ENCODE measurements at places on chromosomes 5 and 9.

- DNase-seq, result no peak
These were observed 25.2 kb upstream of the FOCAD start for GRCh38 chr9:20658677-20659473.

DNA sequence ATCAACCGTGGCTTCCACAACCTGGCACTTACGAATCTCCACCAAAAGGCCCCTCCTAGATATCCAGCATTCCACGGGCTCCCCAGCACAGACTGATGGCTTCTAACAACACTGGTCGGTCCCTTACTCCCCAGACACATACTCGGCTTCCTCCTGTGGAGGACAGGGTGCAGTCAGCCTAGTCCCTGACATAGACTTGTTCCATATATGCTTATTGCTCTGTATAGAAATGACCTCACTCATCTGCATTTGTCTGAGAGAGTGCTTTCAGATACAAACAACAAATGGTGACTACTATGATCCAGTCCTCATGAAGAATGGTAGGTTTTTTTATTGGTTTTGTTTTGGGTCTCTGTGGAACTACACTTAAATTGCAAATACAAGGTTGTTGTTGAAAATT is 72.4 kb downstream of the TMEM215 start:
- DNase-seq, result no peak

- no peak for DNase-seq
These were observed 314.1 kb upstream of the PANK3 start for GRCh38 chr5:168893283-168893682.

GRCh38 chr5:3584724-3585531 is 10.7 kb upstream of the IRX1 start:
- no peak for DNase-seq

- DNase-seq, result no peak
These were observed 49.7 kb upstream of the GLDC start for GRCh38 chr9:6695121-6695814.

- DNase-seq, result no peak
These were observed 39.7 kb downstream of the FABP6 start for GRCh38 chr5:160269017-160269416.

DNA sequence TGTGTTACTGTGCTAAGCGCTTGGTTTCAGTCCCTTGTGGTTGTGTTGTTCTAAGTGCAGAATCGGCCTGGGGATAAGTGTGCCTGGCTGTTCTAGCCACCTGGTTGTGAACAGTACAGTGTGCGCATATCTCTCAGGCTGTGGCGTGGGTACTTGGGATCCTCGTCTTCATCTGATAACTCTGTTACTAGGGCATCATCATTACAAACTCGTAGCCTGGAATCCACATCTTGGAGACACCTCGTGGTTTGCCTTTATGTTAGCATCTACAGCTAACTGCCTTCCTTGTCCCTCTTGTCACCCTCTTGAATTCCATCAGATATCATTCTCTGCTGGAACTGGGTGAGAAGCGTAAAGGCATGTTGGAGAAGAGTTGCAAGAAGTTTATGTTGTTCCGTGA is 41.5 kb downstream of the SPTAN1 start:
- no peak for DNase-seq

DNA sequence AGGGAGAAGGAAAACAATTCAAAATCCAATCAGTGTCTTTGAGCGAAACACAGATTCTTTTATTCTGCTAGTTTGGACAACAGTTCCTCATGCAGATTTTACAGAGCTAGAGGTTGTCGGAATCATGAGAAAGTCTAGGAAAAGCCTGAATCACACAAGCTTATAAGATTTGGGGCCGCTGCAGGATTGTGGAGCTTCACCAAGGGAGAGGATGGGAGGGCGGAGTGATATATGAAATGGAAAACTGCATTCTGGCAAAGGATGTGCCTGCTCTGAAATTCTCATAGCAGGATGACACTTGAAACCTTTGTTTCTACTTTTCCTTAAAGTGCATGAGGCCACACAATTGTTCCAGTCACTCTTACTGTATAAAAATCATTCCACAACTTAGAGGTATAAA is 134.3 kb downstream of the OR2K2 start:
- no peak for DNase-seq

GRCh38 chr9:120583958-120584369 is 4.0 kb upstream of the CDK5RAP2 start:
- DNase-seq, result peak; percentile 38

DNA sequence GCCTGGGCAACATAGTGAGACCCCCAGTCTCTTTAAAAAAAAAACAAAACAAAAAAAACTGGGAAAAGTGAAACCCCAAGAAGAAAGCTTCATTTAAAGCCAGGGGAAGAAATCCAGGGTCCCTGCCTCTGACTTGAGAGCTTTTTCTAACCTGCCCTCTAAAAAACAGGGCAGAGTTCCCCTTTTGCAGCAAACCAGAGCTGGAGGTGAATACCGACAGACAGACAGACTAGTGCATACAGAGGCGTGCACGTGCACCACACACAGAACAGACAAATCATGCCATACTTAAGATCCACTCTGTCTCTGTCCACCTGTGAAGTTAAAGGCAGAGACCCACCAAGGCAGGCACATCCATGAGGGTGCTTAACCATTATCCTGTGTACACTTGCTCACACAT is 11.7 kb upstream of the AQP3 start:
- DNase-seq, result no peak

DNA sequence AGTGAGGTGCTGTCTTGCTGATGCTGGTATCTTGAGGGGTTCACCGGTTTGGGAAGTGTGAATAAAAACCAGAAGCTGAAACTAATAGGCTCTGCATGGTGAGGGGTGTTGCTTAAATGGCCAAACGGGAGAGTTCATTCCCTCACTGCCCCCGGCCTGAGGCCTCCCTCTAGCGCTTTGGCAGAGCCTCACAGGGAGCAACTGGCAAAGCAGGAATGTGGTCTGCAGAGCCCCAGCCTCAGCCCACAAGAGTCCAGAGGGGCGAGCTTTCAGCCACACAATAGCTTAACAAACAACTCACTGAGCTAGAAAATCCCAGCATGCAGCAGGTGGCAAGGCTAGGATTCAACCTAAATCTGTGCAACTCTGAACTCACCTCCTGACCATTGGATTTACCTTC is 234.8 kb downstream of the MED10 start:
- DNase-seq, result no peak

GRCh38 chr9:137000177-137000930 is 4.0 kb upstream of the CLIC3 start:
- no peak for DNase-seq

DNA sequence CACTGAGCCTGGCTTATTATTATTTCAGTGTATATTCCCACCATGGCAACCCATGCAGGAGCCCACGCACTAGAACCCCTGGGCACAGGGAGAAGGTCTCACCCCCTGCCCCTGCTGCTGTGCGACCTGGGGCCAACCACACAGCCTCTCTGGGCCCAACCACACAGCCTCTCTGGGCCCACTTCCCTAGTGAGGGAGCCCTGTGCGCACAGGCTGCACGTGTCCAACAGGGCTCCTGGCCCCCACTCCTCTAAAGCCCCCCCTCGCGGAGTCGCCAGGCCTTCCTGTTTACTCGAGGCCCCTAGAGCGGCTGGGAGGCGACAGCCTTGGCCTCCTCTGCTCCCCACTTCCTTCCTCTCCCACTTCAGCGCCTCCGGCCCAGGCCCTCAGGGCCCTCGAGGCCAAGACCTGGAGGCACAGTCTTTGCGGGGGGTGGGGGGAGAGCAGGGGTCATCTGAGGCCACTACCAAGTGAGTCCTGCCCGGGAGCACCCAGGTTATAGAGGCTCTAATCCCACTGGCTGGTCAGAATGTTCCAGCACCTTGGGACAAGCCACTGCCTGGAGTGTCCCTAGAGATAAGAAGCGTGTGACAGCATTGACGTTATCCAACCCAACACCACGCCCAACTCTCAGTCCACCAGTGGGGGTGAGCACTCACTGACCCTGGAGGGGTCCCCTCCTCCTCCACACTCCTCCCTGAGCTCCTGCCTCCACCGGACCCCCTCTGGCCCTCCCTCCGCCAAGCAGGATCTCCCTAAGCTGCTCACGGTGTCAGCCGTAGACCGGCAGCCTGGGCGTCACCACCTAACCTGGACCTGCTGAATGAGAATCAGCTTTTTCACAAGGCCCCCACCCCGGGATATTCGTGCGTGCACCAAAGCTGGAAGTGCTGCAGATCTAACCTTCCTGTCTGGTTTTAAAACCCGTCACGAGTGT is 7.9 kb upstream of the ENG start:
- DNase-seq, result peak; percentile 72

- no peak for DNase-seq
These were observed 25.2 kb downstream of the OCLN start for GRCh38 chr5:69517763-69518212.

- DNase-seq, result no peak
These were observed 6.4 kb upstream of the CHD1 start for GRCh38 chr5:98935206-98935605.

GRCh38 chr5:95262933-95263660 is 21.8 kb downstream of the MCTP1 start:
- DNase-seq, result no peak

GRCh38 chr5:112685386-112685785 is 52.3 kb upstream of the APC start:
- DNase-seq, result no peak

GRCh38 chr5:1670351-1670750 is 129.3 kb downstream of the MRPL36 start:
- no peak for DNase-seq

DNA sequence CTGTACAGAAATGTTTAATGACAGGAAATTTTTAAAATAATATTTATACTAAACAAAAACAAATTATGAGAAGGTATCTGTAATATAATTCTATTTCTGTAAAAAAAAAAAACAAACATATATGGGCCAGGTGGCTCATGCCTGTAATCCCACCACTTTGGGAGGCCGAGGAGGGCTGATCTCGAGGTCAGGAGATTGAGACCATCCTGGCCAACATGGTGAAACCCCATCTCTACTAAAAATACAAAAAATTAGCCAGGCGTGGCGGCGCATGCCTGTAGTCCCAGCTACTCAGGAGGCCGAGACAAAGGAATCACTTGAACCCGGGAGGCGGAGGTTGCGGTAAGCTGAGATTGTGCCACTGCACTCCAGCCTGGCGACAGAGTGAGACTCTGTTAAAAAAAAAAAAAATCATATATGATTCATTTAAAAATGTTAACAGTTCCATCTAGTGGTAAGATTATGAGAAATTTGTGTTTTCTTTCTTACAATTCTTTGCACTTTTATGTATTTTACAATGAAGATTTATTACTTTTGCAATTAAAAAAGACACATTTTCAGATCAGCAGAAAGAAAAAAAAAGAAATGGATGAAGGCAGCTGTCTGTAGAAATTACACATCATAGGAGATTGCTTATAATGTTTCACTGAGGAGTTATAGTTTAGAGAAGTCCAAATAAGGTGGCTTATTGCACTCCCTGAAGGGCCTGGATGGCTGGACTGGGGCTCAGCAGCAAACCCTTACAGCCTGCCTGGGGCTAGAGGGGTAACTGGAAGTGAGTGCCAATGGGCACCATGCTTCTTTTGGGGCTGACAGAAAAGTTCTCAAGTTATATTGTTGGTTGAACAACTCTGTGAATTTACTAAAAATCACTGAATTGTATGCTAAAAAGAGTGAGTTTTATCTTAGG is 20.3 kb downstream of the C9orf153 start:
- DNase-seq, result no peak

- DNase-seq, result no peak
These were observed 319.5 kb downstream of the PIK3R1 start for GRCh38 chr5:68534956-68535520.

GRCh38 chr5:105947461-105947860 is 1723.3 kb downstream of the EFNA5 start:
- no peak for DNase-seq

DNA sequence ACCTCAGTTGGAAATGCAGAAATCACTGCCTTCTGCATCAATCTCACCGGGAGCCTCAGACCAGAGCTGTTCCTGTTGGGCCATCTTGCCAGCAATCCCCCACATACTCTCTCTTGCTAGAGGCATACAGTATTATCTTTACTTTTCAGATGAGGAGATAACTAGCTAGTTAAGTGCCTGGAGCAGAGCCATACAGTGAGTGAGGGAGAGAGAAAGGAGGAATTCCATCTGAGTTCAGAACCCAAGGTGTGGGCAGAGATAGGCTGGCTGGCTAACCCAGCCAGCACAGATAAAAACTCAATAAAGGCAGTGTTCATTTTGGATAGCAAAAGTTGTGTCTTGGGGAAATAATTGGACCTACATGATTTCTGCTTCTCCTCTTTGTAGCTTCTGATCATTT is 268.0 kb upstream of the KIF2A start:
- no peak for DNase-seq

DNA sequence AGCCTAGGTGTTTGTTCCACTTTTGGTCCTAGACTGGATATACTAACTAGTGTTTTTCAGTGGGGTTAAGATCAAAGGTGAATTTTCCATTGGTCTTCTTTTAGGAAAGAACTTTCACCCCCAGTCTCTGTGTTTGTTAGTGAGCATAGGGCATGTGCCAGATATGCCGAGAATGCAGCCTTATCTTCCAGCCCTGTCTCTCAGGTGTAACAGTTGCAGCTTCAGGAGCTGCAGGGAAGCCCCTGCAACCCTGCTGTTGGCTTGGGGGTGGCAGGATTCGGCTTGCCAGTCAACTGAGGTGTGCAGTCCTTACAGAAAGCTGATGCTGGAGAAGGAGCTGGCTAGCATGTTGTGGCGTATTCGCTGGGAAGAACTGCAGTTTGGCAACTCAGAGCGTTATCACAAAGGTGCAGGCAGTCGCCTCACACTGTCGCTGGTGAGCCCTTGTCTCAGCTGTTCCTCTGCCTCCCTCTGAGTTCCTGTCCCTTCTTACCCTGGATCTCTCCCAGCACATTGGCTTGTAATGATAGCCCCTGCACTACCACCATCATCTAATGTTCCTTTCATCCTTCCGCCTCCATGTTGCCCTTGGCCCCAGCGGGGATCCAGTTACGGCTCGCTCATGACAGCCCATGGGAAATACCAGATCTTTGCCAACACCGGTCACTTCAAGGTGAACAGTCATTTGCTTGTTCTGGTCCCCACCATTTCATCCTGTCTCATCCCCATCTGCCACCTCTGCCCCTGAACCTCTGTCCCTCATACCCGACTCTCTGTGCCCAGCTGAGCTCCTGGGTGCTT is 10.1 kb downstream of the NPR2 start:
- no peak for DNase-seq

DNA sequence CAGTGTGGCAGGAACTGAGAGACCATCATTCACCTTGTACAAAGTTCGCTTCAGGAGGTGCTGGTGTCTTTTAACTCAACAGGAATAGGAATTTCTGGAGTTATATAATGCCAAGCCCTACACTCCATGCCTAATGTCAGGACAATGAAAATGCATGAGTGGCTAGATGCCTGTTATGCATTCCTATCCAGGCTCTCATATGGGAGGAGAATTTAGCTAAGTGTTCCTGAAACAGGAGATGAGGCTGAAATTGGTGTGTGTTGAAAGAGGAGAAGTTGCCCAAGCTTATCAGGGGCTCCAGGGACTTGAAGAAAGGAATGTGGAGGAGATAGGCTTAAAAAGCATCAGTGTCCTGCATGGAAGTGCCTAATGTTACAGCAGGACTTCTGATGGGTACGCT is 26.8 kb upstream of the PRUNE2 start:
- no peak for DNase-seq
